Transverse colon (tissue), 4 donors: ENCODE measurements at places on chromosomes 6 and 20. TPM values are rescaled to one million over a fixed set of nuclear protein-coding genes. Genes with fewer than 3 reads are reported as not detected.

TAGAP gene
- total RNA-seq = 5.1 TPM

GRCh38 chr6:151148111-151148510 is 91.7 kb upstream of the AKAP12 start:
- no peaks in the 10 kb centered on the region for H3K4me1 ChIP-seq
- no peaks in the 10 kb centered on the region for H3K36me3 ChIP-seq
- no peak for DNase-seq
- H3K4me3 ChIP-seq = no peak overlapping the region
- H3K27me3 ChIP-seq = no peaks in the 10 kb centered on the region
- H3K27ac ChIP-seq = no peak overlapping the region

GRCh38 chr6:89936177-89936576 is 41.9 kb downstream of the GJA10 start:
- no peaks in the 10 kb centered on the region for H3K4me1 ChIP-seq
- no peak overlapping the region for H3K4me3 ChIP-seq
- no peaks in the 10 kb centered on the region for H3K36me3 ChIP-seq
- DNase-seq = no peak
- no peaks in the 10 kb centered on the region for H3K27me3 ChIP-seq

GRCh38 chr6:31473780-31474761 is 23.9 kb upstream of the MICB start:
- DNase-seq = no peak
- no peak overlapping the region for H3K4me3 ChIP-seq
- H3K36me3 ChIP-seq = no peaks in the 10 kb centered on the region
- H3K27me3 ChIP-seq = no peaks in the 10 kb centered on the region
- no peak overlapping the region for H3K27ac ChIP-seq

ADAM33 gene
- 26.7 TPM for total RNA-seq

SLC18B1 gene
- total RNA-seq = 7.9 TPM

GRCh38 chr20:50870561-50871161 is 60.6 kb downstream of the ADNP start:
- H3K27me3 ChIP-seq = no peaks in the 10 kb centered on the region
- no peak for DNase-seq
- no peak overlapping the region for H3K4me3 ChIP-seq
- H3K4me1 ChIP-seq = no peaks in the 10 kb centered on the region

STX11 gene
- total RNA-seq = 3.0 TPM

GRCh38 chr20:54043076-54043967 is 27.1 kb downstream of the BCAS1 start:
- no peaks in the 10 kb centered on the region for H3K4me1 ChIP-seq
- no peaks in the 10 kb centered on the region for H3K27me3 ChIP-seq
- DNase-seq = no peak
- no peak overlapping the region for H3K4me3 ChIP-seq
- no peaks in the 10 kb centered on the region for H3K36me3 ChIP-seq

- peak overlapping the region; percentile 87 for H3K27ac ChIP-seq
- no peaks in the 10 kb centered on the region for H3K27me3 ChIP-seq
Measured at GRCh38 chr6:30747300-30747687, 2.9 kb upstream of the IER3 start.

GRCh38 chr20:17538517-17539170 is 7.5 kb upstream of the BFSP1 start:
- H3K27me3 ChIP-seq = no peaks in the 10 kb centered on the region
- H3K27ac ChIP-seq = peak overlapping the region; percentile 50
- H3K36me3 ChIP-seq = no peaks in the 10 kb centered on the region

GRCh38 chr20:23287354-23288190 is 63.0 kb upstream of the NXT1 start:
- no peaks in the 10 kb centered on the region for H3K27me3 ChIP-seq
- H3K4me1 ChIP-seq = no peaks in the 10 kb centered on the region
- no peak for DNase-seq
- no peak overlapping the region for H3K4me3 ChIP-seq
- no peaks in the 10 kb centered on the region for H3K36me3 ChIP-seq

FAM217A gene
- total RNA-seq = not detected

GRCh38 chr6:43396408-43397149 is 27.1 kb upstream of the ZNF318 start:
- H3K36me3 ChIP-seq = no peaks in the 10 kb centered on the region
- H3K27ac ChIP-seq = no peak overlapping the region
- DNase-seq = no peak
- no peak overlapping the region for H3K4me3 ChIP-seq

DNA sequence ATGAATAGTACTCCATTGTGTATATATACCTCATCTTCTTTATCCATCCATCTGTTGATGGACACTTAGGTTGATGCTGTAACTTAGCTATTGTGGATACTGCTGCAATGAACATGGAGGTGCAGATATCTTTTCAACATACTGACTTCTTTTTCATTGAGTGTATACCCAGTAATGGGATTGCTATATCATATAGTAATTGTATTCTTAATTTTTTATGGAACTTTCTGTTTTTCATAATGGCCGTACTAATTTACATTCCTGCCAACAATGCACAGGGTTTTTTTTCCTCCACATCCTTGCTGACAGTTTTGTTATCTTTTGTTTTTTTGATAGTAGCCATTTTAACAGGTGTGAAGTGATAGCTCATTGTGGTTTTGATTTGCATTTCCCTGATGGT is 5.2 kb downstream of the CCN2 start:
- DNase-seq = no peak
- H3K4me3 ChIP-seq = no peak overlapping the region
- H3K27ac ChIP-seq = no peak overlapping the region
- no peaks in the 10 kb centered on the region for H3K36me3 ChIP-seq
- H3K4me1 ChIP-seq = peaks cover 8% of the 10 kb centered on the region
- no peaks in the 10 kb centered on the region for H3K27me3 ChIP-seq

DNA sequence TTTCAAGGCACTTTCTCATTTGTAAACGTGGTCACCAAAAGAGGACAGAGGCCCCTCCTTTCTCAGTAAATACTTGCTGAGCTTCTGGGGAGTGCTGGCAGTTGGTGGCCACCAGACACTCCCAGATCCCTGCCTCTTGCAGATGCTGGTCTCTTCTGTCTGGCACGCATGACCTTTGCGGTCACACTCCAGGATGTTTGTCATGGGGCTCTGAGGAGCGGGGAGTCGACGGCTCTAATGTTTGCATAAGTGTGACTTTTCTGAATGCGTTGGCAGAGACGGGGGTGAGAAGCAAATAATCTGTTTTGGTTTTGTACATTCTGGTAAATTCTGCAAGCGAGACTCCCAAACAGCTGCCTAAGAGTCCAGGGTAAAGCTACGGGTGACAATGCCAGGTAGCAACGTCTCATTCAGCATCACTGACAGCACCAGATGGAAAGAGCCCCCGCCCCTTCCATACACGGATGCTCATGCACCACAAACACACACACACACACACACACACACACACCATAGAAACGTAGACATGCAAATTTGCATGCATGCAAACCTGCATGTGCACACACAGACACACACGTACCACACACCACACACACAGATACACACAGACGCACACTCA is 101.1 kb downstream of the YTHDF1 start:
- DNase-seq = no peak
- no peaks in the 10 kb centered on the region for H3K36me3 ChIP-seq
- H3K4me1 ChIP-seq = no peaks in the 10 kb centered on the region
- peaks cover 33% of the 10 kb centered on the region for H3K27me3 ChIP-seq

GRCh38 chr6:15352220-15352619 is 106.4 kb downstream of the JARID2 start:
- DNase-seq = no peak
- H3K36me3 ChIP-seq = no peaks in the 10 kb centered on the region
- H3K27me3 ChIP-seq = no peaks in the 10 kb centered on the region
- H3K4me1 ChIP-seq = no peaks in the 10 kb centered on the region

DTNBP1 gene
- total RNA-seq = 20.3 TPM

DNA sequence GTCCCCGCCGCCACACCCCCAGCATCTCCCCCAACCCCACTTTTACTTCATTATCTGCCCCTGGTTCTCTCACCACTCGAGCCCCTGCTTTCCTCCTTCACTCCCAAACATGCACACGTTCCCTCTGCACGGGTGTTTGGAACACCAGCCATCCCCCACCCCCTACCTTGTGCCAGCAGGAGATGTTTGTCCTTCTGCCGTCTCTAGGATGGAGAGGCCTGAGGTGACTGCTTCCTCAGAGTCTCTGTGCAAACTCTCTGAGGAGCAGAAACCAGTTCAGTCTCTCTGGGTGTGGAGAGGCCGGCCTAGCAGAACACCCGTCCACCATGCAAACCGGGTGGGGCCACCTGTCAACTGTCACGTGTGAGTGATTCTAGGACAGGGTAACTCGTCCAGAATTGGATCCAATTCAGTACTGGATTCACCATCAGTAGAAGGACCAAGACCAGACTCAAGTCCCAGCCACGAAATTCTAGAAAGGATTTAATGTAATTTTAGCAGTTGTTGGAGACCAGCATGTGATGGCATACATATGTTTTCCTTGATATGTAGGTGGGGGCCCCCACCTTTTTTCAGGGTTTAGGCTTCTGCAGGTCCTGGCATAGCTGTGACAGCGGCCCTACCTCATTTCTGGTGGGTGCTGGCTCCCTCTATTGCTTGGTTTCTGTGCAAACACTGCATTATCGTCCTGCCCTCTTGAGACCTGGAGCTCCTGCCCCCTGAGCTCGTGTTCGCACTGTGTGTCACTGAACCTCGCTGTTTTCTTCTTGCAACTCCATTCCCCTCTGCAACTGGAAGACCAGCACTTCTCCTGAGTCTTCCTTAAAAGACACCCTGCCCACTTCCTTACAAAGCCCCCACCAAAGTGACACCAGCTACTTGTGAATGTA is at the start of gene RAET1E:
Gene RAET1E, minus strand, starts transcription at position 259 of the 890 bp plus-strand sequence. CDS start 7,212 bp downstream, outside the sequence.
- H3K4me1 ChIP-seq = peaks cover 35% of the 10 kb centered on the region
- peak within 1 kb of the TSS; percentile 35 for H3K4me3 ChIP-seq
- H3K27me3 ChIP-seq = no peaks in the 10 kb centered on the region

COL10A1 gene
- not detected for total RNA-seq

KIF3B gene
- 46.5 TPM for total RNA-seq

DNA sequence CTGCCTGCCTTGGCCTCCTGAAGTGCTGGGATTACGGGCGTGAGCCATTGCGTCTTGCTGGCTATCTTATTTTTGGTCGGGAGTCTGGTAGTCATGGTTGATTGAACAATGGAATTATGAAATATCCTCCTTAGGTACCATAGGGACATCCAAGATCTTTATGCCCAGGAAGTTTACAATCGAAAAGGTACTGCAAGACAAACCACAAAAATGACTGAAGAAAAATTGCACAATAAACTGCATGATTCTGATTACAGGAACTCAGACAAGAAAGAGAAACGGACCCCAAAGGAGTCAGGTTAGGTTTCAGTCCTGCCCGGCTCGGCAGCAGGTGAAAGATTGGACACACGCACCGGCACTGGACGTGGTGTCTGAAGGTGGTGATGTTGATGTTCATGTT is 5.3 kb downstream of the SLC26A8 start:
- H3K27me3 ChIP-seq = peaks cover 6% of the 10 kb centered on the region
- no peak overlapping the region for H3K27ac ChIP-seq
- peaks cover under 1% of the 10 kb centered on the region for H3K4me1 ChIP-seq
- H3K36me3 ChIP-seq = no peaks in the 10 kb centered on the region
- no peak overlapping the region for H3K4me3 ChIP-seq
- DNase-seq = no peak

DNA sequence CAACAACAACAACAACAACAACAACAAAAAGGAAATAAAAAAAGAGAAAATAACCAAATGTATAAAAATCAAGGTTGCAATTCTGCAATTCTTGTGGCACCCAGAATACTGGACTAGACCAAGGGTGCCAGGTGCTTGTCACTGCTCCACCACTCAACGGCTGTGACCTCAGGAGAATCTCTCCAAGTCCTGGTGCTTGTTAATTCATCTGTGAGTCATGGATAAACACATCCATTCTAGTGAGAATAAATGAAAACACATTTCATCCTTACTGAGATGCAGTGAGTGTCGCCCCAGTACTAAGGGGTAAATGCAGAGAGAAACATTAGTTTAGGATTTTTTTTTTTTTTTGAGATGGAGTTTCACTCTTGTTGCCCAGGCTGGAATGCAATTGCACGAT is 32.0 kb downstream of the HLA-C start:
- no peaks in the 10 kb centered on the region for H3K4me1 ChIP-seq
- H3K27me3 ChIP-seq = no peaks in the 10 kb centered on the region
- no peak overlapping the region for H3K27ac ChIP-seq
- H3K36me3 ChIP-seq = no peaks in the 10 kb centered on the region
- H3K4me3 ChIP-seq = no peak overlapping the region

MYMX gene
- total RNA-seq = not detected

GRCh38 chr6:52551483-52552277 is 25.2 kb downstream of the TRAM2 start:
- peaks cover 43% of the 10 kb centered on the region for H3K4me1 ChIP-seq
- H3K27ac ChIP-seq = peak overlapping the region; percentile 77

DNA sequence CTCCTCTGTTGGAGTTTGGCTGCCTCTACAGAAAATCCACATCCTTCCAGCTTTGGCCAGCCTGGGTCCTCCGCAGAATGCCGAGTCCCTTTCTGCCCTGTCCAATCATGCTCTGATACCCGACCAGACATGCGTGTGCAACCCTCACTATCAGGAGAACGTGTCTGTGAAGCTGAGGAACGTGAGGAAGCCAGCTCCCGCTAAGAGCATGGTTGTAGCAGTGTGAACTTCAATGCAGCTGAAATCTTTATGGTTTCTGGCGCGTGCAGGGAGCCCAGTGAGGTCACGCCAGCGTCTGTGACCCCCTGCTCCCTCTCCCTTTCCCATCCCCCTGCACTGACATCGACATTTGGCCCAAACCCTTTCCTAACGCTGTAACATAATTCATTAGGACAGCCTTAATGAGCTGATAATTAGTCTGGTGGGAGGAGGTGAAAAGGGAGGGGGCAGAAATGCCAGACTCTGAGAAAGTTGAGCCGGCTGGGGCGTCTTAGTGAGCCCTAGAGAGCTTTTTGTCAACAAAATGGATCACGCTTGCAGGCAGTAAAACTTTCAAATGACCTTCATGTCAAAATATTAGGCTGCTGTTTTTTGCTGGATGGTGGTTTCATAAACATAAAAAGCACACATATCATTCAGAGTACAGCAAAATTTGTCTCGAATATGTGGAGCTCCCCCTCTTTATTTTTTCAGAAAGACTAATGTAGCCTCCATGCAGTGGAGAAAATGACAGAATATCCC is 423.3 kb downstream of the QKI start:
- no peaks in the 10 kb centered on the region for H3K36me3 ChIP-seq
- no peak overlapping the region for H3K27ac ChIP-seq
- peaks cover 4% of the 10 kb centered on the region for H3K4me1 ChIP-seq
- H3K27me3 ChIP-seq = no peaks in the 10 kb centered on the region
- no peak for DNase-seq
- no peak overlapping the region for H3K4me3 ChIP-seq

GRCh38 chr6:111845441-111845871 is 27.8 kb downstream of the FYN start:
- H3K27me3 ChIP-seq = no peaks in the 10 kb centered on the region
- DNase-seq = no peak
- H3K27ac ChIP-seq = no peak overlapping the region
- no peaks in the 10 kb centered on the region for H3K36me3 ChIP-seq

OPRM1 gene
- total RNA-seq = not detected

RAE1 gene
- 5.6 TPM for total RNA-seq

CCN5 gene
- total RNA-seq = 13.9 TPM

RNF39 gene
- not detected for total RNA-seq

DNA sequence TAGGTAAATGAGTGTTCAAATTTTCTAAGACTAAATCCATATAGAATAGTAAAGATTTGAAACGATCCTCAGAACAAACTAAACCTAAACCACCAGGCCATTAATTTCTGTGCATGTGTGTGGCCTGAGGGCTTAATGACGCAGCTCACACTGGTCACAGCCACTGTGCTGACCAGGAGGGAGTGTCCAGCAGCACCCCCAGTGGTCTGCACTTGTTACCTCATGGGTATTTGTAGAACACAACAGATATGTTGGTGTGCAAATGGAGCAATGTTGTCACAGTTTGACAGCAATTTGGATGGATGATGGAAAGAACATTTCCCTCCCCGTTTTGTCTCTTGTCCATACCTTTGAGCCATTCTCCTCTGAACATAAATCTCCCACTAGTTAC is 122.4 kb upstream of the EXOC2 start:
- H3K4me3 ChIP-seq = no peak overlapping the region
- no peaks in the 10 kb centered on the region for H3K4me1 ChIP-seq
- no peak for DNase-seq
- H3K36me3 ChIP-seq = no peaks in the 10 kb centered on the region
- H3K27ac ChIP-seq = no peak overlapping the region
- H3K27me3 ChIP-seq = no peaks in the 10 kb centered on the region
